NCI-H1092 treated with DMSO at 0.1 percent for 48 hours (cell line): ENCODE measurements at places on chromosomes 3 and 15.

DNA sequence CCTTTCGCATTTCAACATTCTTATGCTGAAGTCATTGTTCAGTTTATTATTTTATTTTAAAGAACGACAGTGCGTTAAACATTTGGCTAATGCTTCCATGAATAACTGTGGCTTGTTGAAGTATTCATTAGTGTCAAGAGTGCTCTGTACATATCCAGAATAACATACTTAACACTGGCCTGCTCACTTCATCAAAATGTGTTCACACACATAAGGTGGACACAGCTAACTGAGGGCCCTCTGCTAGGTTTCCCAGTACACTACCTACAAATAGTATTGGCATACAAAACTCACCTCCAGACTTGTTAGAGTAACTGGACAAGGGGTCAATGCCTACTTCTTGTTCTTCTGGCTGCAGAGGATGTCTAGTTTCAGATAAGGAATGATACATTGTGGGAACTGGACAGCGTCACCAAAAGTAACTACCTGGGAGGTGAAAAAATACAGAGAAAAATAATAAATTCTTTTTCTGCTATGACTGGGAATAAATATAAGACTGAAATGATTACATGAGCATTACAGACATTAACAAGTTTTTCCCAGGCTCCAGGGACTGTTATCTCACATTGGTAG is 234.2 kb downstream of the TBC1D5 start:
- DNase-seq: no peak

GRCh38 chr3:109177908-109178307 is 41.4 kb downstream of the C3orf85 start:
- DNase-seq: no peak

GRCh38 chr3:23235264-23235663 is 32.1 kb downstream of the UBE2E2 start:
- no peak for DNase-seq

- DNase-seq: no peak
Observed at GRCh38 chr15:60809375-60809774, 330.4 kb upstream of the ICE2 start.

DNA sequence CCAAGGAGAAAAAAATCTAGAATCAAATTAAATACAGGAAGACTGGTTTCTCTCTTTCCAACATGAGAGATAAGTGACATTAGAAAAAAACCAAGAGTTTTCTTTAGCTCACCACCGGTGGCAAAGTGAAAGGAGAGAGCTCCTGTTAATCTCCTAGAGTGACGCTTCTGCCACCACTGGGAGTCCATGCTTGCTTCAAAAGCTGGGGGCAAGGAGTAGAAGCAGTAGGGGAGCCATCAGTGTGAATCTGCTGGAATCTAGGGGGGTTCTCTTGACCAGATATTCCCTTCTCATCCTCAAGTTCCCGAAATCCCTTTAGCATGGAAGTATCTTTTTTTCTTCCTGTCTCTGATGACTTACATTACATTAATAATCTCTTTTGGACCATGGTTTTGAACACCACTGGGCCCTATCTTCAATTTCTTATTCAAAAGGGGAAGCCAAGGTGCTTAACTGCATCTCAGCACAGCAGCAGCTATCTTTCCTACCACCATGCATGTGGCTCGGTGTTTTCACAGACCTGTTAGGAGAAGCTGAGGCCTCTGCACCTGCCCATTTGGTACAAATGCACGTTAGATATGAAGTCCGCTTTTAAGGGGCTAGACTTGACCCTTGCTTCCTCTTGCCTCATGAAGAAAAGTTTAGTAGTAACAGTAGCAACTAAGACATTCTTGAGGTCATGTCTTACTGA is 6.6 kb upstream of the ICE2 start:
- no peak for DNase-seq

DNA sequence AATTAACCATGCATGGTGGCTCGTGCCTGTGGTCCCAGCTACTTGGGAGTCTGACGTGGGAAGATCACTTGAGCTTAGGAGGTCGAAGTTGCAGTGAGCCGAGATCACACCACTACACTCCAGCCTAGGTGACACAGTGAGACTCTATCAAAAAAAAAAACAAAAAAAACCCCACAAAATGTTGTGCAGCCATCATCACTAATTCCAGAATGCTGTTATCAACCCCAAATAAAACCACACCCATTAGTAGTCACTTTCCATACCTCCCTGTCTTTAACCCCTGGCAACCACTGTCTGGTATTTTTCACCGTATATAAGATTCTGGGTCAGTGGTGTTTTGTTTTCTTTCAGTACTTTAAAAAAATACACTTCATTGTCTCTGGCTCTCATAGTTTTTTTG is 16.6 kb downstream of the HMCES start:
- DNase-seq: no peak

GRCh38 chr3:11634081-11634635 is 9.6 kb downstream of the VGLL4 start:
- no peak for DNase-seq

GRCh38 chr15:31341496-31342195 is 15.0 kb downstream of the KLF13 start:
- DNase-seq: no peak

- no peak for DNase-seq
Observed at GRCh38 chr15:78907577-78907976, 34.9 kb downstream of the MORF4L1 start.

DNA sequence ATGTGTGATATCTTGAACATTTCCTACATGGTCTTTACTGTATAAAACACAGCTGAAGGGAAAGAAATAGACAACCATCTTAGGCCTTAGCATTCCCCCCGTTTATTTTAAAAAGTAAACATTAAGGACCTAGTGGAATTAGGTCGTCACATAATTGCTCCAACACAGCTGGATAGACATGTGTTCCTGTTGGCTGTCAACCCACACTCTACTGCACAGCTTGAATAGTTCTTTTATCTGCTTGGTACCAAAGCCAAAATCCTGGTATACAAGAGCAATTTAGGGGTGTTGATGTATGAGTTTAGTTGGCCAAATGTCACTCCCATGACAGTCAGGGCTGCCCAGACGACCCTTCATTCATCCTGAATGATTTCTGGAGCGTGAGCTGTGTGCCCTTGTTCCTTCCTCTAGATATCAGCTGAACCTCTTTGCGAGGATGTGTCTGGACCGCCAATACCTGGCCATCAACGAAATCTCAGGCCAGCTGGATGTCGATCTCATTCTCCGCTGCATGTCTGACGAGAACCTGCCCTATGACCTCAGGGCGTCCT is 179.7 kb downstream of the ITPR1 start:
- DNase-seq: no peak

DNA sequence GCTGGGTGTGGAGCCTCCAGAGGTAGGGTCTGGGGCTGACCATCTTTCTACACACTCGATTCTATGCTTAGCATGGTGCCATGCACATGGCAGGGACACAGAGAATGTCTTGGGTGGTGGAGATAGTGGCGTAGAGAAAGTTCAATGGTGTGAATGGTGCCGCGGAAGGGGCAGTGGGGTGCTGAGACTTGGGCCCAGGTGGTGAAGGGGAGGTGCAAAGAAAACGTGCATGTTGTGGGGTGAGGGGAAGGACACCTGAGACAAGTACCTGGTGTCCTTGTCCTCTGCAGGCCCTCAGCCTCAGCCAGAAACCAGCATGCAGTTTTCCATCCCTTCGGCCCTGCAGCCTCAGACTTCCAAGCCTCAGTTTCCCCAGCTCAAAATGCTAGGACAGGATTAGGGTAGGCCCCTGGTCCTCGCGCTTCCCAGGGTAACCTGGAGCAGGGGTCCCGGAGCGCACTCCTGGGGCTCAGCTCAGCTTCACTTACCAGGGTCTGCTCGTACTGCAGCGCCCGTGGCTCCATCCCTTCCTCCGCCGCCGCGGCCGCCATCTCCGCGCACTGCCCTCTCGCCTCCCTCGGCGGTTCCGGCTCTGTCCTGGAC is 375 bp downstream of the CLCN2 start:
- no peak for DNase-seq

DNA sequence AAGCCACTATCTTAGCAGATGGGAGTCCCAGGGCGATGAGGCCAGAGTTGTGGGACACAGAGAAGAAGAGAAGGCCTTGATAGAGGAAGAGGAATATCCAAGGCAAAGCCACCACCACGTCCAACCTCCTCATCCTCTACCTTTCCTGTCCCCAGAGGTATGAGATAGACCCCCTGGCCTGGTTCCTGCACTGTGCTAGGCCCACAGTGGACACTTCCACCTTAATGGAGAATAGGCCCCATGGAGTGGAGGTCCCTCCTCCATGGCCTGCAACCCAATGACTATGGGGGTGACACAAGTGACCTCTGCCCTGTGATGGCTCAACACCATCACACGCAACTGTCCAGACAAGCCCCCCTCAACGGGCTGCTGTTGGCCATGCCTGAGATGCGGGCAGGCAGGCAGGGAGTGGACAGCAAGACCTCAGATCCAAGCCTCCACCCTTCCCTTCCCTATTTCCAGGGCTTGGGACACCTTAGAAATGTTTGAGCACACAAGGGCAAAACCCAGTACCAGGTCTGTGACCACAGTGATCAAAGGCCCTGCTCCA is 36.8 kb downstream of the GRAMD2A start:
- DNase-seq: no peak

- no peak for DNase-seq
Observed at GRCh38 chr3:73637042-73637441, 12.3 kb upstream of the PDZRN3 start.

DNA sequence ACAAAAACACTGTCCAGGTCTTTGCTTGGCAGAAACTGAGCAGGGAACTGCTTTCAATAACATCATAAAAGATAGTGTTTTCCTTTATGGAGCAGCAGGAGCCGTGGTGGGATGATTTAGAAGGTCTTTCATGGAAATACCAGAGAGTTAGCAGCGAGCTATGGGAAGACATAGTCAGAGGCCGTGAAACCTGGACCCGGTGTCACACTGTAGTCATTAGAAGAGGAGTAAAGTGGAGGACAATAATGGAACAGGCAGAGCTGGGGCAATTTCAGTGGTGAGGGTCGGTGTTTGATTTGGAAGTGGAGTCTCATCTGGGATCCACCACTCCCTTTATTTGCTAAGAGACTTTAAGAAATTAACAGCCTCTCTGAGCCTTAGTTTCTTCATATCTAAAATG is 57.5 kb downstream of the GHSR start:
- no peak for DNase-seq
